Activated T-cell treated with anti-CD3 and anti-CD28 coated beads, Interleukin-2, amount 50 U/mL, for 24 hours (primary cell): ENCODE measurements at places on chromosomes 2 and 18.
A peak's percentile ranks its signal among the peaks of the same experiment; 100 is the strongest.

DNA sequence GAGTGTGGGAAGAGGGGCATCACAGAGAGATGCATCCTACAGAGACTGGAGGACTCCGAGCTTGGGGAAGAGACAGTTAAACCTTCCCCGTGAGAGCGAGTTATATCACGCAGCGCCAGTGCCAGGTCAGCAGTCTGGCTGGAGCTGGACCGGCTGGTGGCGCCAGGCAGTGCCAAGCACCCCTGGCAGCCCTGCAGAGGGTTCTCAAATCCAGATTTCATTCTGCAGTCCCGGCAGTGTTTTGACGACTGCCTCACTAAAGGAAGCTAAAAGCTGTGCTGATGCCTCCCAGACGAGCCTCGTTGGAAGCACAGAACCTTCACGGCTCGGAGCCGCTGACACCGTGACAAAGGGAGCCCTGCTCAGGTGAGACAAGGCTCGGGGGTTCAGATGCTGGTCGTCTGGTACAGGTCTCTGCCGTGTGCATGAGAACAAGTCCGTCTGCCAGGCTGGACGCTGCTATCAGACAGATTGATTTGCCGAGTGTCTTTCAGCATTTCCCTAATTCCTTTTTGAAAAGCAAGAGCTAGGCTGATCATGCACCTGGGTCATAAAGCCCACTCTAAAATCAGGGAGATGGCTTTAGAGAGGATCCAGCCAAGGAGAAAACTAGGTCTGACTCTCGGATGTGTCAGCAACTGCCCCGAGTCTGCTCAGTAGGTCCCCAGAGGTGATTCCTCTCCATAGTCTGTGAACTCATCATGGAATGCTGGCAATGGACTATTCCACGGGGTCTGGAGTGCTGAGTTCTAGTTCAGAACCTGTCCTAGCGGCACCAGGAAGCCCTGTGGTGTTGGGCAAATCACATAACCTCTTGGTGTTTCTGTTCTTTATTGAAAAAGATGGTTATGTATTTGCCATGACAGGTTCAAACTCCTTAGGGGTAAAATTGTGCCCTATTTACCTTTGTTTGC is 240.6 kb downstream of the SOX11 start:
- DNase-seq = no peak

DNA sequence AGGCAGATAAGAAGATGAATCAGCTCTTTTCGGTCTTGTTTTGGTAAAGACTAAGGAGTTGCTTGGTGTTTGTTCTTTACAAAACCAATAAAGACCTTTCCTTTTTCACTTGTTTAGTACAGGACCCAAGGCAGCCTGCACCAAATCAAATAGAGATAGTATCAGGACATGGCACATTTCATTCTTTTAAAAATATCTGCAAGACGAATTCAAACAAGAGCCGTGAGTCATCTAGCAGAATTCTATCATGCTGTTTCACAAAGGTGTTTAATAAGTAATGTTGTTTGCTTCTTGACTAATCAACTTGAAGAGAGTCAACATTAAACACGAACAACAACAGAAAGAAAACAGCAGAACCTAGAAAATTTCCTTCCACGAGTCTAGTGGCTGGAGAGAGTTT is 102.8 kb upstream of the TTN start:
- no peak for DNase-seq

DNA sequence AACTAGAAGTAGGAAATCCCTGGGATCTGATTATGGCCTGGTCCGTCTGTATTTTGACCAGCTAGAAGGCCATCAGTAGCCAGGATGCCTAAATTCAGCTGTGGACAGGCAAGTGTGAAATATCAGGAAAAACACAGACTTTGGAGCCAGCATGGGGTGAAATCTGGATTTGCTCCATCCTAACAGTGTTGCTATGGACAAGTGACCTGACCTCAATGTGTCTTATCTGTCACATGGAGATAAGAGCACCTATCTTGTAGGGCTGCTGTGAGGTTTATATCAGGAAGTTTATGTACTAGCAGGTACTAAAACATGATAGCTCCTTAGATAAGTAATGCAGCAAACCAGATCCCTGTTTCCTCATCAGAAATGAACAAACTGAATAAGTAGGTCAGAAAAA is 460.4 kb downstream of the STK39 start:
- DNase-seq = no peak

GRCh38 chr2:194700116-194700515 is 956.9 kb upstream of the SLC39A10 start:
- no peak for DNase-seq

DNA sequence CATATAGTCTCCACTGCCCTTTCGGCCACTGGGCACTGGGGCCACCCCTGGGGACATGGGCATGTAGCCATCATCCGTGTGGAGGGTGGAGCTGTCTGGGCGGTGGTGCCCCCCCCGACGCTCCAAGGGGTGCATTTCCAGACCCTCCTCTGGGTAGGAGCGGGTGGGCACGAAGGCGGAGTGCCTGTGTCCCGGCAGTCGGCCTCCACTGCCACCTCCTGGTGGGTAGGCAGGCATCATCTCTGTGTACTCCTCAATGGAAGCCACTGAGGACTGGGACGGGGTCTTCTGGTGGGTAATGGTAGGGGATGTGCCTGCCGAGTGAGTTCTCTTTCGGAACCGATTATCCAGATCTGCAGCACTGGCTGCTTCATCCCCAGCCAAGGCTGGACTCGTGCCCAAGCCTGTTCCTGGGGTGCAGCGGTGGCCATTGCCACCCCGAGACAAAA is 2.8 kb downstream of the IRS1 start:
- DNase-seq = peak; percentile 29

DNA sequence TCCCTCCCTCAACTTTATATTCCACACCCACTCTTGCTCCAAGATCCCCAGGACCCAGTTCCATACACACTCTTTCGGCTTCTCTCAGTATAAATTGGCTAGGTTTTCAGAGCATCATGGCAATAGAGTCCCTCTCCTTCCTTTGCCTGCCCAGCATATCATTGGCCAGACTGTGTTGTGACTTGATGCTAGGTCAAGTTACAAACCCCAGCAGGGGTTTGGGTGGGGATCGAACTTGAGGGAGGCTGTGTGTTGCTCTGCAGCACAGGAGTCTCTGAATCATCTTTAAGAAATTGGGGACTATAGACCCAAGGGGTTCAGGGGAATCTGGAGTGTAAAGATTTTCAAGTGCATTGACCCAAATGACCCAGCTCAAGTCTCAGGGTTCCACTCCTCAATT is 477.5 kb upstream of the MEIS1 start:
- no peak for DNase-seq

GRCh38 chr2:157749684-157750083 is 121.0 kb upstream of the ACVR1C start:
- DNase-seq = no peak

- peak; percentile 72 for DNase-seq
Observed at GRCh38 chr2:96923810-96924774, 54.2 kb upstream of the SEMA4C start.

- DNase-seq = no peak
Observed at GRCh38 chr18:76689646-76690264, 132.6 kb upstream of the ZNF236 start.

DNA sequence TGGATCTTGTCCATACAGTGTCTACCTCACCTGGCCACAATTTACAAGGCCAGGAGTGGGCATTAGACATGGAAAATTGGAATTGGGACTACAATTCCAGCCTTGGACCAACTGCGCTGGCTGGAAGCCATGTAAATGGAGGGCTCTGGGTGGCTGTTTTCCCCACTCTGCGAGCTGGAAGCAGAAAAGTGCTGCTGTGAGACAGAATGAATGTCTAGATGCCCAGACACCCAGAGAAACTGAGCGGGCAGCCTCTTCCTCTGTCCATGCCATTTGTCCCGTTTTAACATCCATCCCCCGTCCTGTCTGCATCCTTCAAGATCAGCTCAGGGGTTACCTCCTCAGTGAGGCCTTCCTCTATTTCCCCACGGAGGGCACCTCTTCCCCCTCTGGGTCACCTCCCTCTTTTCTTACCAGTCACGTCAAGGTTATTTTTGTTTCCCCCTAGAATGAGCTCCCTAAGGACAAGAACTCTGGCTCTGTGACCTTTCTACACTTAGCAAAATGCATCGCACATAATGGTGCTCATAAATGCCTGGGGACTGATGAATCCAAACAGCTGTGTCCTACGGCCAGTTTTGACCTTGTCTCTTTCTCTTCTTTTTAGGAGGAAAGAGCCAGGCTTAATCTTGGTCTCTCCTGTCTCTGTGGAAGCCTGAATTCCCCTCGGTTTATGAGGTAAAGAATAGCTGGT is 41.2 kb downstream of the MCFD2 start:
- DNase-seq = no peak

GRCh38 chr2:74632209-74632938 is 15.8 kb downstream of the M1AP start:
- no peak for DNase-seq

GRCh38 chr2:135999899-136000298 is 14.5 kb upstream of the DARS1 start:
- no peak for DNase-seq

DNA sequence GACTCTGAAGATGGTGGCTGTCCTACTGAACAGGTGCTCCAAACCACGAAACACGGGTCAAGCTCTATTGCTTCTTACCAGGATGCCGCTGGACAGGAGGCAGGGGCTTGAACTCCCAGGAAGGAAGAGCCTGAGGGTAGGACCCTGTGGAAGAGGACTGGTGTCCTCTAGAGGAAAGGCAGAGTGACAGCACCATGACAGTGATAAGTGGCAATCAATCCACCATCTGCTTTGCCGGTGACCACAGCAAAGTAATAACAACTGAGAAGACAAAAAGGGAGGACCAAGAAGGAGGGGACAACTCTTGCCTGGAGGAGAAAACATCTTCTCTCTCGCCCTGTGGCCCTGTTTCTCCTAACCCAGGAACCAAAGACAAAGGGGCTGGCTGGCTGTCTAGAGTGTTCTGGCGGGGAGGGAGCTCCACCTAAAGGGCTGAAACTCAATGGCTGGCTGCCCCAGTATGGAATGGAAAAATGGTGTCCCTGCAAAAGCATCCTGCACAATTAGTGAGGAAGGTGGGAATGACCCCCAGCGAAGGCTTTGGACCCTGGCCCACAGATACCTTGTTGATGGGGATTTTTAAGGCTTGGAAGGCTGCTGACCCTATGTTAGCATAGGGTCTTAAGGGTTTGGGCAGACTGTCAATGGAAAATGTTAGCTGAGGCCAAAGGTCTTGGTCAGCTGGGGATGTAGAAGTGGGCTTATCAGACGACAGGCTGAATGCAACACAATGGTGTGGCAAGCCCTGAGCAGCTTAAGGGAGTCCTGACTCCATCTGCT is 35.4 kb downstream of the PROC start:
- DNase-seq = no peak

GRCh38 chr2:109321570-109321969 is 192.6 kb downstream of the SH3RF3 start:
- no peak for DNase-seq

- no peak for DNase-seq
Observed at GRCh38 chr2:70733646-70734180, 34.3 kb downstream of the ADD2 start.

DNA sequence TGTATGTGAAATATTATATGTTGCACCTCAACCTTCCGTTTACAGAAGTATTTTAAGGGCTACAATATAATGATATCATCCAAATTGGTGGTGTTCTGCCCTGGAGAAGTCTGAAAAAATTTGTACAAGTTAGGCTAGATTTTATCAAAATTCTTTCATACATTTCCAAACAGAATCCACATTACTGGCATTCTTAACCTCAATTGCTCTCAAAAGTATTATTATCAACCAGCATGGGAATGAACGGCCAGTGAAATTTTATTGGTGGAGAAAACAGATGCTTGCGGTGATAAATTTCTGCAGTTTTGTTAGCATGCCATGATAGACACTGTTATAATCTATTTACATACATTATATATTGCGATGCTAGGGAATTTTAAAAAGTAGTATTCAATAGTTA is 88.3 kb upstream of the TFPI start:
- DNase-seq = no peak

- no peak for DNase-seq
Observed at GRCh38 chr2:158777077-158777476, 18.0 kb upstream of the DAPL1 start.

- DNase-seq = no peak
Observed at GRCh38 chr2:207385076-207385475, 144.7 kb upstream of the CREB1 start.

- no peak for DNase-seq
Observed at GRCh38 chr2:60311524-60311923, 241.9 kb downstream of the BCL11A start.

DNA sequence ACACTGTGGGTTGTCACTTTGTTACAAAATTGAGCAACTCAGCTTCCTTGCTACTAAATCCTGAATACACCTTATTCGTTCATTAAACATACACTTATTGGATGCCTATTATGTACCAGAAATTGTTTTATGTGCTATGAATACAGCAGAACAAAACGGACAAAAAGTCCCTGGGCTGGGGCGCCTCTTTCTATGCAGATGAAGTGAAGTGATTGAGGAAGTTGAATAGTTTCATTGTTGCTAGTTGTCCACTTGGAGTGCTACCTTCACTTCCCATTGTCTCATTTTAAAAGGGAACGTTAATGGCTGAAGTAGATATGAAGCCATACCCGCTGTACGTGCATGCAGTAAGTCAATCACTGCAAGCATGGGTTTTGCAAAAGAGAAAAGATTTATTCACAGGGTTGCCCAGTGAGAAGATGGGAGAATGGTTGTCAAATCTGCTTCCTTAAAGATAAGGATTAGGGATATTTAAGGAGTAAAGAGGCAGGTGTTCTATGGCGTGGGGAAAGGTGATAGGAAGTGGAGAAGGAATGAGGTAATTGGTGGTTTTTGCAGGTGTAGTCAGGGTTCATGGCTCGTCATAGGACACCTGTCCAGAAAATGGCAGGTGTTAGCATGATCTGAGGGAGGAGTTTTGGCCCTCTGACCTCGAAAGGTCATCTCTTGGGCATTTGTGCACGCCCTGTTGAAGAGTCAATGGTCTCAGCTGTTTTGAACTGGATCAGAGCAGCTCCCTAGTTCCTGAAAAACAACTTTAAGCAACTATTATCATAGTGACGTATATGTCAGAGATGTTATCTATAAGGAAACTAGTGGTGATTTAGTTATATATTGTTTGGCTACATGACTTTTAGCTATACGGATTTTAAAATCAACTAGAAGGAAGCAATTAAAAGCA is 23.5 kb downstream of the TRPM8 start:
- DNase-seq = no peak

- DNase-seq = no peak
Observed at GRCh38 chr18:48575301-48575657, 36.4 kb downstream of the CTIF start.

- DNase-seq = no peak
Observed at GRCh38 chr2:234556848-234557573, 60.1 kb upstream of the ARL4C start.

- no peak for DNase-seq
Observed at GRCh38 chr2:239401881-239402233, 1.0 kb upstream of the HDAC4 start.

- no peak for DNase-seq
Observed at GRCh38 chr2:66682476-66682875, 247.6 kb downstream of the MEIS1 start.

DNA sequence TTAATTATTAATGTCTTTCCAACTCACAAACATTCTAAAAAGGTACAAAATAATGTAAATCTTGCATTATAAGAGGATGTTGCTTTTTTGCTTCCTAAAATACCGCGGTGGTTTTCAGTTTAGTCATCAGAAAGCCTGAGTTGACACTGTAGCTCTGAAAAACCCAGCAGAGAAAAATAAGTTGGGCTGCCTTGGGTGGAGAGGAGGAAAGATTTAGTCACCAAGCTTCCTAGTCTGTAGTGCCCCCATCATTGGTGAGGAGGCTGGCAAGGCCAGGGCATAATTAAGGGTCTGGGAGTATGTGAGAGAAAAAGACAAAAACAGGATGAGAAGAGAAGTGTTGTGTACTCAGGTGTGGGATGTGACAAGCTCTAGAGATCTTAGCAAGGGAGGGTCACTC is 5.7 kb downstream of the PTPRM start:
- no peak for DNase-seq

GRCh38 chr2:129296806-129297205 is 682.7 kb upstream of the RAB6C start:
- no peak for DNase-seq
